ENCODE measurements at places on chromosomes 11 and 22.

DNA sequence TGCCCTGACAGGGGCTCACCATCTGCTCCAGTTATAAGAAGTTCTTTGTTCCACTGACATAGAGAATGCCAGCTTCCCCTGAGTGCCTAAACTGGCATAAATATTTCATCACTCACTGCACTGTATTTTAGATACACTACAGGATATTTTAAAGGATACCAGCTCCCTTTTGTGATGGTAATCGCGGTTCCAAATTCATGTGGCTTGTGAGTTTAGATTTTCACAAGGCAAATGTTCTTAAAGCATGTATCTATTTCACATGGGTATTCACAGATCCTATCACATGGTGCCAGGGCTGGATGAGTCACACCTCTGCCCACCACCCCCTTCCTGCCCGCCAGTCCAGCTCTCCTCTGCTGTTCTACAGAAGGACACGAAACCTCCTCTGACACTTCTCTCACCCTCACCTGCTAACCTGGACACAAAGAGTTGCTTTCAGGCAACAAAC is 105.5 kb downstream of the KCNC1 start:
- no peak for DNase-seq

- peak; percentile 69 for DNase-seq
Measured at GRCh38 chr11:65317025-65317786, 2.5 kb downstream of the CDC42EP2 start.

DNA sequence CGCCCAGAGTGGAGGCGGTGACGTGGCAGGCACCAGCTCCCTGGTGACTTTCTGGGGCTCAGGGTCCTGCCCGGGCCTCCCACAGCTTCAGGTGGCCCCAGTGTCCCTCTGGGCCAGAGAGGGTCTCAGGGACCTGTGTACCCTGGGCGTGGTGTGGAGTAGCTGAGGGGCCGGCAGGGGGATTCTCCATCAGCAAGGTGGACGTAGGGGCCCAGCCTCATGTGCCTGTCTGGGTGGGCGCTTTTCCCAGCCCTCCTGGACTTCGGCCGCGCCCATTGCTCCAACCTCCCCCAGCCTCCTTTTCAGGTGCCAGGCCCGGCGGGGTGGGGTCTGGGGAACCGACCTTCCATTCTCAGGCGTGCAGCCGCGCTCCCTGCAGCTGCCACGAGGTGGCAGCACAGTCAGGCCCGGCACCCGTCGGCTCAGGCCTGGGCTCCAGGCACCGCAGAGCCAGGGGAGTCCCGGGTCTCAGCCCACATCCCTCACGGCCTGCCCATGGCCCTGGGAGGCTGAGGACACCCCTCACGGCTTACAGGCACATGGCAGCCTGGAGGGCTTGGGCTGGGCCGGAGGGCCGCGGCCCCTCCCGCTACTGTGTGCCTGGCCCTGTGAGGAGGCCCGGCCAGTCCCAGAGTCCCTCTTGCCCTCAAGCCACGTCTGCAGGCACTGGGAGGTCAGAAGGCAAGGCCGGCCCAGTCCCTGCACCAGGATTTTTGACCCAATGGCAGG is 19.9 kb upstream of the MUC5B start:
- peak; percentile 83 for DNase-seq

DNA sequence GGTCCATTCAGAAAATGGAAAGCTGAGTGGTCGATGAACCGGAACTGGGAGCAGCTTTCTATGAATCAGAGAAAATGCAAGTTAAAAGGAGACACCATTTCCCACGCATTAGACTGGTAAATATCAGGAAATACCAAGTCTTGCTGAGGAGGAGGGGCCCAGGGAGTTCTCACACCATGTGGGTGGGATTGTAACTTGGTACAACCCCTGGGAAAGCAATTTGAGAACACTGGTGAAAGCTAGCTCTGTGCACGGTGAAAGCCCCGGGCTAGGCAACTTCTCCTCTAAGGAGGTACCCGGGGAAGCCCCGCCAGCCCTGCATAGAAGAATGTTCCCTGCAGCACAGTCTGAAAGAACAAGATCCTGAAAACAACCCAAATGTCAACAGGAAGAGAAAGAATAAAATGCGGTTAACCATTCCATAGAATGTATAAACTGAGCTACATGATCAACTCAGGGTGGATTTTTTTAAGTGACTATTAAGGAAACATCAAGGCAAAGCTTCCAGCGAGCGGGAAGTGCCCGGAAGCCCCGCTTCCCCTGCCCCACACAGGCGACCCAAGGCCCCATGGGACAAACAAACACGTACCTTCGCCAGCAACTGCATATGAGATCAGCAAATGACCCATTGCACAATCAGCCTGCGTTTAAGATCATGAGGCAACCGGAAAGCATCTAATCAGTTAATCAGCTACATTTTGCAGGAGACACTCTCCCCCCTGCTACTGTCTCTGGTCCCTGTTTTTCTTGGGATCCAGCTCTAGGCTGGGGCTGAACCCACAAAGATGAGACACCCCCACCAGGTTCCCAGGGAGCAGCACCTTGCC is 11.3 kb downstream of the SHANK2 start:
- peak; percentile 69 for DNase-seq

- DNase-seq, result no peak
Measured at GRCh38 chr22:43235445-43236409, 48.8 kb upstream of the TTLL12 start.

DNA sequence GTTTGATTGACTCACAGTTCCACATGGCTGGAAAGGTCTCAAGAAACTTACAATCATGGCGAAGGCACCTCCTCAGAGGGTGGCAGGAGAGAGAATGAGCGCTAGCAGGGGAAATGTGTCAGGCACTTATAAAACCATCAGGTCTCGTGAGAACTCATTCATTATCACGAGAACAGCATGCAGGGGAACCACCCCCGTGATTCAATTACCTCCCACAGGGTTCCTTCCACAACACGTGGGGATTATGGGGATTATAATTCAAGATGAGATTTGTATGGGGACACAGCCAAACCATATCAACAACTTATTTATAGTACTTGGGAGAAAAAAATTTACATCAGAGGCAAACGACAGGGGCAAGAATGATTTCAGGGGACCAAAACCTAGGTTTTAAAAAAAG is 3.0 kb downstream of the ME3 start:
- DNase-seq, result no peak
